Foreskin melanocyte (primary cell): ENCODE measurements at places on chromosomes 1 and 21.

DNA sequence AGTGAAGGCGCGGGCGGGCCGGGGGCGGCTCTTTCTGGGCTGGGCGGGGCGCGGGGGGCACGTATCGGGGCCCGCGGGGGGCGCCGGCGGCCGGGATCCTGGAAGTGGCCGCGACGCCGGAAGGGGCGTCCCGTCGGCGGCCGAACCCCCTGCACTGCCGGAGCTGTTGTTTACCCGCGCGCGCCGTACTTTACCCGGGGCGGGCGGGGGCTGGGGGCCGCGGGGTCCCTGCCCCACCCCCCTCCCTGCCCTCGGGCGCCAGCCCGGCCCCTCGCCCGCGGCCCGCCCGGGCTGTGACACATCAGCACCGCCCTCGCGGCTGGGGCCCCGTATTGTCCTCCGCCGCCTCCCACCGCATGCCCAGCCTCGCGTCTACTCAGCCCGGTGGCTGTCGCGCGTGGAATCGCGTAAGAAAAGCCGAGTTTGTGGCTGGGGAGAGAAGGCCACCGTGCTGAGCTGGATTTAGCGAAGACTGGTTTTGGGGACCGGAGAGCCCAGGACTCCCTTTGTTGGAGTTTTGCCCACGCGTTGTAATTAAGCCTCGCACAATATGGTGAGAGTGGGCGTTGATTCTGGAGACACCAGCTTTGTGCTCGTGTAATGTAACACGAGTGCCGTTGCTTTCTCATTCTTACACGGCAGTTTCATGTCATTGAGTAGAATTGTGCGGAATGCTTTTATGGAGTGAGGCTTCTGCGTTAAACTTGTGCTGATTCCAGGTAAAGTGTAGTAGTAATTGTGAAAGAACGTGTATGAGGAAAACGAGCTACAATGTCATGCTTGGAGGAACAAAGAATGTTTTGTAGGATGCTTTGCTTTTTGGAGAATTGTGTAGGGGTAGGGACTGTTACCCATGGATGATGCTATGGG, 559 bp downstream of the BACH1 start:
- DNase-seq: peak; percentile 34

GRCh38 chr1:113811156-113811887, 954 bp downstream of the RSBN1 start:
- DNase-seq: no peak

- peak; percentile 69 for DNase-seq
These were observed 40.8 kb downstream of the JAK1 start for GRCh38 chr1:64925594-64925993.

- DNase-seq: no peak
These were observed 34.8 kb upstream of the CD101 start for GRCh38 chr1:116966791-116967190.

DNA sequence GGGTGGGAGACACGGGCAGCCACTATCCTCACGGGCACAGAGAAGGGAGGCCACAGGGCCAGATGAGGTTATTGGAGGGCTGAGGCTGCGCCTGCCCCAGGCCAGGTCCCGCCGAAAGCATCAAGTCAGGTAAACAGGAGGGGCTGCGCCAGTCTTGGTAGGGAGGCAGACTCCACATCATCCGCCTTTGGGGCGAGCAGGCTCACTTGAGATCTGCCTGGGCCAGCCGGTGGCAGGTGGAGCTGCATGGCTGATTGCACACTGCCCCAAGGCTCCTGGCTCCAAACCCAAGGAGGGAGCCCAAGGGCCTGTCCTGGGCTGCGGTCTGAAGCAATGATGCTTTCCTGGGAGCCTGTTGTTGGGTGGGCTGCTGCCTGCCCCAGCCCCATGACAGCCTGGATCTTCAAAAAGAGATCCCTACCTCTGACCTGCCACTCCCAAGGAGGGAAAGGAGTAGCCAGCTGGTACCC, 4.6 kb downstream of the SMIM1 start:
- DNase-seq: no peak

GRCh38 chr21:42905195-42905594, 12.1 kb downstream of the NDUFV3 start:
- no peak for DNase-seq

DNA sequence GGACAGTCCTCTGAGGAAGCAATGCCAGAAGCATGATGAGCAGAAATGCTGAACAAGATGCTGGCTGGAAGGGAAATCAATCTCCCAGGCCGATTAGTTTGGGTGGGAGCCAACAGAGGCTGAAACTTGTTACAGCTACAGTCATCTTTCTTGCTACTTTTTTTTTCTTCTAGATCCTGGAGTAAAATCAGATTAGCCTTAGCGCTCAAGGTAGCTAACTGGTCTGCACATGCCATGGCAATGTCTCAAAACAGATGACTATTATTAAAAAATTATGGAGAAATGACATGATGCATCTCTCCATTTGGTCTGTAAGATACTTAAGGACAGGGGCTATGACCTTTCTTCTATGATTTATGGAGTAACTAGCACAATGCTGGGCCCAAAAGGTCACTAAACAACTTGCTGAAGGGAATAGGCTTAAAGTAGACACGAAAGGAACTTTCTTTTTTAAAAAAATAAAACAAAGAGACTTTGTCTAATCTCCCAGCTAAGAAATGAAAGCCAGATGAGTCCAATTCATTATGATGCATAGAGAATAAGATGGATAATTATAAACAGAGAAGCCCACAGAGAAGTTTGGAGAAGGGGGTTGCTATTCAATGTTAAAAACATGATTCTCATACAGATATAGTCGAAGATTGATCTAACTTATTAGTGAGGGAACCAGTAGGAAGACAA, 42.5 kb downstream of the UTP25 start:
- DNase-seq: peak; percentile 91

- no peak for DNase-seq
These were observed 502.5 kb upstream of the ADGRL2 start for GRCh38 chr1:81298266-81298665.

DNA sequence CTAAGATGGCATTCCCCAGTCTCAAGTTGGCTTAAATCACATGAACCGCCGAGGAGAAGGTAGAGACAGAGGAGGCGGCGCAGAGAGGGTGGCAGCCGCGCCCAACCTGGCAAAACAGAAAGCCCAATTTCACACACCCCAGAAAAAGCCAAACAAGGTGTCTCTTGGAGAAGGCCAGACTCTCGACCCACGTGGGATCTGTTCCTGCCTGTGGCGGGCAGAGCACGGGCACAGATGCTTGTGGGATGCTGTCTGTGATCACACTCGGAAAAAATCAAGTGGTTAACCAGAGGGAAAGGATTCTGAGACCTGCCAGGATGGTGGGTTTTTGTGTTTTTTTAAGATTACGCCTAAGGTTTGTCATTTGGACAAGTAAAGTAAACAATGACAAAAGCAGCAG, 80.7 kb downstream of the MRPL37 start:
- no peak for DNase-seq

DNA sequence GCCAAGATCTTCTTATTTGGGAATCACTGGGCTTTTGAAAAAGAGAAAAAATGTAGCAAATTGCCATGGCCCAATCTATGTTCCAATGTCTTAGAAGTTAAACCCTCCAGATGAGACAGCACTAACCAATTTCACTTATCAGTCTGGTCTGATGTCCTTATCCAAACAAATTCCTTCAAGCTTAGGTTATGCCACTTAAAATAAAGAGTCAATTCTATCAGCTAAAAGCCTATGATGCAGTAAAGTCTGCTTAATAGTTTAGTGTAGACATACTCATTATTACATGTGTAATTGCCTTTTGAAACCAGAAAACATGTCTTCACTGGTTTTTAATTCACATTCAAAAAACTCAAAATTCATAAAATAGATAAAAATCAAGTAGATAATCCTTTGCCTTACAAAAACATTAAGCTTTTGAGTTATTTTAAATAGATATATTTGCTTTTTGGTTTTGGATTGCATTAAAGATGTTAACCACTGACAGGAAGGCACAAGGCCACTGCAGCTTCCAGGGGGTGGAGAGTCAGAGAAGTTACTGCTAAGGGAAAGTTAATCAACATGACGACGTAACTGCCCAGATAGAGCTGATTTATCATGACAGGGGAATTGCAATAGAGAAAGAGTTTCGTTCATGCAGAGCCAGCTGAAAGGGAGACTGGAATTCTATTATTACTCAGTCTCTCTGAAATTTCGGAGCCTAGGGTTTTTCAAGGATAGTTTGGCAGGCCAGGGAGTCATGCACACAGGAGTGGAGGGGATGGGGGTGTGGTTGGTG, 106.1 kb downstream of the MAP3K21 start:
- DNase-seq: no peak

DNA sequence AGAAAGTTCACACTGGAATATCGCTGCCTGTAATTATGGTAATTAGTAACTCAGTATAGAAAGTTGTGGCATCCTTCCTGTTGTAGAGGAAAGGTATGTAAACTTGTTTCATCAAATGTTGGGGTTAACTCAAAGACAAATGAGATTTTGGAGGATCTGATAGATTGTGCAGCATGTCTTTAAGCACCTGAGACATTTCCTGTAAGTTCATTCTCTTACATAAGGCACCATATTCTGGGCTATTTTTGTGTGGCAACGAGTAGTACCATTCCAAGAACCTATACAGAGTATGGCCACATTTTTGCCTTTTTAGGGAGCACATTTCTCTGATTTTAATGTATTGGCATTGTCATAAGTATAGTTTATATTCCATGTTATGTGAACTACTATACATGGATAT, 88.8 kb downstream of the CDC14A start:
- no peak for DNase-seq

DNA sequence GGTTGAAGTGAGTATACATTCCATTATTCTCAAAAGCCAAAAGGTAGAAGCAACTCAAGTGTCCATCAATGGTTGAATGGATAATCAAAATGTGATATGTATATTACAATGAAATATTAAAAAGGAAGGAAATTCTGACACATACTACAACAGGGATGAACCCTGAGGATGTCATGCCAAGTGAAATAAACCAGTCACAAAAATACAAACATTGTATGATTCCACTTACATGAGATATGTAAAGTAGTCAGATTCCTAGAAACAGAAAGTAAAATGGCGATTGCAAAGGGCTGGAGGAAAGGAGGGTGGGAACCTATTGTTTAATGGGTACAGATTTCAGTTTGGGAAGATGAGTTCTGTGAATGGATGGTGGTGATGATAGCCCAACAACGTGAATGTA, 5.8 kb downstream of the SLC44A3 start:
- DNase-seq: no peak

- DNase-seq: no peak
These were observed 271.6 kb downstream of the KCNJ6 start for GRCh38 chr21:37644636-37645035.

- no peak for DNase-seq
These were observed 139.1 kb upstream of the USH2A start for GRCh38 chr1:216562383-216562782.

DNA sequence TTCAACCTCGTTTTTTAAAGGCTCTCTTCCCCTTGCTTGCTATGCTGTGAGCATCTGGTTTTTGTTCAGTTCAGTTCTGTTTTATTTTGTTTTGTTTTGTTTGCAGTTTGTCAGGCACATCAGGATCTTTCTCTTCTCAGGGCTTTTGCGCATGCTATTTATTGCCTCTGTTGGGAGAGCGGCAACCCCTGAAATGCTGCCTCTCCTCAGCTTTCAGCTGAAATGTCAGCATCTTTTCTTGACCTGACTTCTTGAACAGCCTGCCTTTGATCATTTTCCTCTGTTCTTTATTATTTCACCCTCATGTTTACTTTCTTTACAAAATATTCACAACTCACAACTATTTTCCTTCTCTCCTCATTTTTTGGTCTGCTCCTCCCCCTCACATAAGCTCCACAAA, 50.4 kb upstream of the RC3H1 start:
- no peak for DNase-seq

GRCh38 chr1:56547473-56547872, 31.9 kb downstream of the PLPP3 start:
- DNase-seq: no peak

- no peak for DNase-seq
These were observed 25.5 kb upstream of the PTPRF start for GRCh38 chr1:43505077-43505780.

- no peak for DNase-seq
These were observed 111.5 kb downstream of the GRIK3 start for GRCh38 chr1:36922593-36923426.

DNA sequence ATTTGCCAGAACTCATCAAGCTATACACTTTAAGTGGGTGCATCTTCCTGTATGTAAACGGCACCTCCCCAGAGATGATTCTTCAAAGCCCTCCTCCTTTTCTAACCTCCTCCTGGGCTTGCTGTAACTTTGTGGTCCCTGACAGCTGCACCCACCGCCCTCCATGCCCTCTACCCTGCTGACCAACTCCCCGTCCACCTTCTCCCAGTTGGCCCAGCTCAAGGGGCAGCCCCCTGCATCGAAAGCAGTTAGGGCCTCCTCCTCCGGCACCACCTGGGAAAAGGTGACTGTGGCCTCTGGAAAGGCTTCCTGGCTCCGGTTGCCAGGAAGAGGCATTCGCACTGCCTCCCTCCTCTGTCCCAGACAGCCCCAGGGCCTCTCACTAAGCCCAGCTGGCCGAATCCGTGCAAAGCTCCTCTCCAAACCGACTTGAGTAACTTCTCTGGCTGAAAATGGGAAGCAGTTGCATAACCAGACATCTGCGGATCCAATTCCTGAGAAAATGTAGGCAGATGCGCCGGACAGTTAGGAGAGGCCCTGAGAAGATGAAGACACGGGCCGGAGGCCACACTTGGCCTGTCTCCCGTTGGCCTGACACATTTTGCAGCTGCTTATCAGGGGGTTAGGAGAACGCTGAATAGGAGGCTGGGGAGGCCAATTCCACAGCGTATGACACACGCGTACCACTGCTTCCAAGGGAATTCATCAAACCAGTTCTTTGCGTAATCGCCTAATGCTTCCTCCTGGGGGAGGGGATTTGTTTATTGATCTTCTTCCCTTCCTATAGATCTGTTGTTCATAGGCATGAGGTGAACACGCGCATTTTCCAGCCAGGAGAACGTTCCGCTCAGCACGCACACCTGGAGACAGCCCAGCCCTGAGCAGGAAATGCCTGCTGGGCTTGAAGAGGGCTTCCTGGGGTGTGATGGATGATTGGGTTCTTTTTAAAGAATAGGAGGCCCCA, 48.7 kb upstream of the COL6A2 start:
- no peak for DNase-seq
